AG08396 (cell line): ENCODE measurements at places on chromosomes 6 and 20.

DNA sequence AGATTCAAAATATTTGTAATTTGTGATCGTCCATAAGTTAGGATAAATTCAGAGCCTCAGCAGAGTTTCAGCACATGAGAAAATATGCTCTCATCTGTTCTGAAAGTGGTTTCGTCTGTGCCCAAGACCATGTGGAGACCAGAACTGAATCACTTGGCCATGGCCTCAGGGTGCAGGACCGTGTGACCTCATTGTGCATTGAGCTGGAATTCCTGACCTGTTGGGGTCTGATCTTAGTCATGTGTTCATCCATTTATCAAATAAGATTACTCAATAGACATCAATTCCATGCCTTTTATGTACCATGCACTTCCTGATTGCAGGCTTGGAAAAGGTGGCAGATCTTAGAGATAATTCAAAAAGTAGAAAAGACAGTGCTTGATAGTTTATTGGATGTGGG, 680.5 kb downstream of the QKI start:
- DNase-seq: no peak

GRCh38 chr20:23090147-23090546, 4.0 kb upstream of the CD93 start:
- DNase-seq: no peak

- no peak for DNase-seq
These were observed 277.7 kb upstream of the NT5E start for GRCh38 chr6:85172161-85172560.

GRCh38 chr6:55088902-55089301, 85.4 kb upstream of the HCRTR2 start:
- no peak for DNase-seq

DNA sequence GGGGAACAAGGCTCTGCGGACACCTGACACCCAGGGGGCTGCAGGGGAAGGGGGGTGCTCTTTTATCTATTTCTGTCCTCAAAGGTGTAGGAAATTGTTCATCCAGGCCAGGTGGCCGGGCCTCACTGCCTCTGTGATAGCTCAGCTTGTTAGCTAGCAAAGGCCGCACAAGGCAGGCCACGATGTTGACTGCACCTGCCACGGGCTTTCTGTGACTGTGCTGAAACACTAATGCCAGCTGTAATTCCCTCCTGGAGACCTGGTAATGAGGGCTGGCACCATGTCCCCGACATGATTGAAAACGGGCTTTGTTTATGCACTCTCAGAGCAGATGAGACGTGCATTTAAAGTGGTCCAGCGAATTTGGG, 61.4 kb upstream of the APCDD1L start:
- no peak for DNase-seq

DNA sequence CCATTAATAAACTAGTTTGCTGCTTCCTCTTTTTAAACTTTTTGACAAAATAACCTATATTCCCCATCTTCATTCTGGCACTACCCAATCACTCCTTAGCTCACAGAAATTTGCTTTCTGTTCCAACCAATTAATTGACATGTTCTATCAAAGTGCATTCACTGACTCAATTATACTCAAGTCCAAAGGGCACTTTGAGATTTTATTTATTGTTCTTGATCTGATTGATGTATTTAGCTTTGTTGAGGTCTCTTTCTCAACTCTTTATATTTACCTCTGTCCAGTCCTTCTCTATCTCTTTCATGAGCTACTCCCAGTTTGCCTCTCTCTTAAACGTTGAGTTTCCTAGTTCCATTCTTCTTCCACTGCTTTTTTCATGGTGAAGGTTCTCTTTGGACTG, 104.4 kb upstream of the TENT5A start:
- no peak for DNase-seq

DNA sequence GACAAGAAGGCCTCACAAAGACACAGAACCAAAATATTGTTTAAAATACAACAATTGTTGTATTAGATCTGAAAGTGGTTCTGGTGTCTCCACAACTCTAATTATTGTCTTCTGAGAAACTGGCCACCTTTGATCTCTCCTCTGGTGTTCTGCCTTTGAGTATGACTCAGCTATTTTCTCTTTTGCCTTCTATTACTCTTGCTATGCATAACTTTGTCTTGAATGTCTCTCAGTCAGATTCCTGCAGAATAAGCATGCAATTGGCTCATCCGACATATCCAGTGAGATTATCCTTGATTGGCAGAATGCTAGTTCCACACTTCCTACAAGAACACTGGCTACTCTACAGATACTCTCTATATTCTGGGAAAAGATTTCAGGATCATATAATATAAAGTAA, 14.3 kb upstream of the EPM2A start:
- DNase-seq: peak; percentile 50

- DNase-seq: peak; percentile 34
These were observed 120.2 kb downstream of the MBOAT1 start for GRCh38 chr6:20092071-20092566.

DNA sequence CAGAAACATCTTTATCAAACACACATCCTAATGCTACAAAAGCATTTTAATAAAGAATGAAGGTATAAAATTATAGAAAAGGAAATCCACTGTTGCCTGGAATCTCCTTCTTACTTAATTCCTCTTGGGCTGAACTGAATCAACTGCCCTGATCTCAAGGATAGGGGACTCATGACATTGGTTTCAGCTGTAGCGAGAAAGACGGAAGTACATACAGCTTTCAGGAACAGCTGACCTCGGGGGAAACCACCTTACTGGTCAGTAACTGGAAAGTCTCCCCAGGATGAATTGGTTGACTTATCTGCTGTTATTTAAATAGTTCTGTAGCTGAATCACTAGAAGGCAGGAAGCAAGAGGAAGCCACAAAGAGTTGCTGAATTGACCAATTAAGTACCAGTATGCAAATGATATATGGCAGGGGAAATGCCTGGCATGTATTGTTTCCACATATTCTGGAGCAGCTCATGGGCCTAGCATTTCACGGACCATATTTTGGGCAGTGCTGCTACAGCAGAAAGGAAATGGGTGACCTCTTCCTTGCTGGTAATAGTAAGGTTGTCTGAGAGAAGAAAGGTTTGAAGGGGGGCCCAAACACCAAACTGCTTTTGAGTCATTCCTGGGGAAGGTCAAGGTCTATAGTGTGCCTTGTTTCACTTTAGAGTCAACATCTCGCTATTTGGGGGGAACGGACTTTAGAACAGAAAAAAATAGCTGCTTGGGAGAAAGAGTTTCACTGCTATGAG, 43.7 kb upstream of the MAP7 start:
- DNase-seq: peak; percentile 77

DNA sequence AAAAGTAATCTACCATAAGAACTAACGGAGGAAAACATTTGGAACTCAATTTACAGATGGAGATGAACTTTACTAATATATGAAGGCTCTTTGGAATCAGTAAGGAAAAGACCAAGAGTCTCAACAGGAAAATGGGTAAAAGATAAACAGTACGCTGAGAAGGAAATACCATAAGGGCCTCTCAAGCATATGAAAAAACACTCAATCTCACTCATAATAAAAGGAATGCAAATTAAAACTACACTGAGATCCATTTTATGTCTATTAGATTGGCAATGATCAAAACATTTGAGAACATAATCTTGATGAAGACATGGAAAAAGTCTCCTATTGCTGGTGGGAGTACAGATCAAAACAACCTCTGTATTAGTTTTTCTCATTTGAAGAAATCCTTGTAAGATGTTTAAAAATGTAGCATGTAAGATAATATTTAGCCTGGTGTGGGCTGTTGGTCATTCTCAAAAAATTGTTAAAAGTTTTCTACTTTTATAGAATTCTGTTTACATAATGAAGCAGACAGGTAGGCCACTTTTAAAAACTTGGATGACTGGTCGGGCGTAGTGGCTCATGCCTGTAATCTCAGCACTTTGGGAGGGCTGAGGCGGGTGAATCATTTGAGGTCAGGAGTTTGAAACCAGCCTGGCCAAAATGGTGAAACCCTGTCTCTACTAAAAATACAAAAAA, 14.5 kb downstream of the REV3L start:
- no peak for DNase-seq

DNA sequence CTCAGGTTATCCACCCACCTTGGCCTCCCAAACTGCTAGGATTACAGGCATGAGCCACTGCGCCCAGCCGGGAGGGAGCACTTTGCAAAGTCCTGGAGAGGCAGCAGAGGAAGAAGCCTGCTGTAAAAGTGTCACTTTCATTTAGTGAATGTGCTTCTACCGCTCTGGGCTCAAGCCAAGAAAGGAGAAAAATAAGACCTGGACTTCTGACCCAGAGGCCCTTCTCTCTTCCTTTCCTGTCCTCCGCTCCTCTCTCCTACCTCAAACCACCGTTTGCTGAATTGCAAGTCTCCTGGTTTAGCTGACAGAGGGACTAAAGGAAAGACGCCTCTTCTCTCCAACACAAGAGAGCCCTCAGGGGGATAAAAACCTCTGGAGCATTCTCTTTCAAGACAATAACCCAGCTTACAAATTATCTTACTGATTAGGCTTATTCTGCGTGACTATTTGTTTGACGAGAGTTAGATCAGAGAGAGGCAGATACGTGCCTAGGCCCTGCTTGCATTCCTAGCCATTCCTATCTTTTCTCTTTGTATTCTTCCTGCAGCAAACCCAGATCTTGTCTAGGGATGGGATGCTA, 84.2 kb upstream of the SLC22A23 start:
- DNase-seq: no peak

- DNase-seq: no peak
These were observed 21.5 kb downstream of the FOXC1 start for GRCh38 chr6:1631251-1631650.

DNA sequence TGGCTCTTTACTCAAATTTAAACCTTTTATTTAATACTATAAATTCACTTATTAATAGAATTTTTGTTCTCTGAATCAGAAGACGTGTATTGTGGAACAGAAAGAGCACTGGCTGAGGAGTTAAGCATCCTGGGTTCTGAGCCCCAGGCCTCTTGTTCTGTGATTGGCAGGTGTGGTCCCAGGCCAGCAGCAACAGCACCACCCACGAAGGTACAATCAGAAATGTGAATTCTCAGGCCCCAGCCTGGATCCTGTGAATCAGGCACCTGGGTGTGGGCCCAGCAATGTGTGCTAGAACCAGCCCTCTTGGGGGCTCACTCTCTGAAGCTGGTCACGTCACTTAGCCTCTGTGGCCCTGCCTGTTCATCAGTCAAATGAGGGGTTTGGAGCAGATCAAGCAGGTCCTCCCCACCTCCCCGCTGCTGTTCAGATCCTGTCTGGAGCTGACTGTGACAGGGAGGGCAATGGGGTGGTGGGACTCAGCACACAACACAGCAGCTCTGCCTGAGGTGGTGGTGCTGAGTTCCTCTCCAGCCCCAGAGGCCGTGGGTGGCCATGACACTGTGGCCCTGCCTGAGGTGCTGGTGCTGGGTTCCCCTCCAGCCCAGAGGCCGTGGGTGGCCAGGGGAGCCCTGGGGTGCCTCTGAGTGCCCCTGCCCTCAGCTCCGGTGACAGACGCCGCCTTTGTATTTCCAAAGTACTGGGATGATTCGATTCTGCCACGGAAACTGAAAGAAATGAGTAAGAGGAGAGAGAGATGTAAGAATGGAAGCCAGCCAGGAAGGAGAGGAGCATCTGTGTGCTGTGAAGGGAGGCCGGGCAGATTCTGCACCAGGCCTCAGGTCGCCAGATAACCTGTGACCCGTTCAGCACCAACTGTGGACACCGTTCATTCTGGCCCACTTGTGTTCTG, 41.6 kb upstream of the FRMD1 start:
- DNase-seq: no peak

DNA sequence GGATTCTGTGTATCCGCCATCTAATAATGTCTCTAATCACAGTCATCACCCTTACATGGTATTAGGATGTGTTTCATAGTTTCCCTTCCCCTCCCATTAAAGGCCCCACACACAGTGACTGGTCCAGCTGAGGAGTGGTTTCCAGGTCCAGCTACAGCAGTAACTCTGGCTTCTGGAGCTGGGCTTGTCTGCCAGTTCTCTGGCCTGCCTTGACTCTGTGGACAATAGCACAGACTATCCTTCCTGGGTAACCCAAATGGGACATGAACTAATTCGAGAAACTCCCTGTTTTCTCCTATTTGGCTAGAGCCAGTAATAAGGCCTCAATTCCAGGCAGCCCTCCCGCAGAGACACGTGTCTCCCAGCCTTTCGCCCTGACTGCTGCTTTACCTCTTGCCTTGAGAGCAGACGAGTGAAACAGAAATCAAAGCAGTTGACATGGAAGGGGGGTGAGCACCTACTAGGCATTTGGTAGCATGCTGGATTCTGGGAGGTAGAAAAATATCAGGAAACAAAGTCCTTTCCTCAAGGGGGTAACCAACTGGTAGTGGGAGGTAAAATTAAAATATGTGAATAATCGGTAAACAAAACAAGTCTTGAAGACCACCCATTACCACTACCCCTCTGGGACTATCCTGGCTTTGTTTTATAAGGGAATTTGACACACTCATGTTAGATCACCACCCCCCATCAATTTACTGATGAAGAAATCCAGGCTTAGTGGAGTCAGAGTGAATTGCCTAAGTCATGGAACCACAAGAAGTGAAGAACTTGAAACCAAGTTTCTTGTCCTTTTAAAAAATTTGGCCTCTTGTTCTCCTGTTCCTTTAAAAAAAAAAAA, 1.2 kb downstream of the TRAF3IP2 start:
- DNase-seq: peak; percentile 31

GRCh38 chr6:111858347-111858746, 14.9 kb downstream of the FYN start:
- no peak for DNase-seq

DNA sequence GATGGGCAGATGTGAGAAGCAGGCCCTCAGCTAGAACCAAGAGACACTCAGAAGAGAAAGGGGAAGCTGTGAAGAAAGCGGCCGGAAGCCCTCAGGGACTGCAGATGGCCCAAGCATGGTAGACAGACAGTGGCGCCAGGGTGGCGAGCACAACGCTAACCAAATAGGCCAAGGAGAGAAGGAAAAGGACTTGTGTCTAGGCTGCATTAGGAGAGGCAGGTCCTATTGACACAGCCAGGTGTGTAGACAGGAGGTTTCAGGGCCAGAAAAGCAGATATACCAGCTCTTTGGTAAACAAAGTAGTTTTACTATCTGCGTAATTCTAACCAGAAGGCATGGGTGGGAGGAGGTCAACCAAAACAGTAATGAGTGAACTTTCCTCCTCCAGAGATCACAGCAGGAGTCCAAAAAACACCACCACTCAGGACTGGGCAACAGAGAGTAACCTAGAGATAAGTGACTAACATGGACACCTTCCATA, 15.8 kb upstream of the MAP7 start:
- DNase-seq: no peak

DNA sequence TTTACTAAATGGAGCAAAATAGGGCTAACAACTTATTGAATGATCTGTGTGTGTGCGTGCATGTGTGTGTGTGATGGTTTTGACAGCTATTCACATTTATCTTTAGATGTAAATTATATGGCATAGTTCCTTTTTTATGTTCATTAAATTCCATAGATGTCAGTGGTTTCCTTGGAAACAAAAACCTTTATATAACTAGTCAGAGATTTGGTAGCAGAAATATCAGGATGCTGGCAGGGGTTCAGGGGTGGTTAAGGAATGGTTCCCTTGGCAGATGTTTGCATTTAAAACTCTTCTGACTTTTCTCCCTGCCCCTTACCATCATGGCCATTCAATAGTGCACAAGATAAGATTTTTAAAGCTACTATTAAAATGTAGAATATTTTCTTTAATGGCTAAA, 256.6 kb downstream of the PLCB1 start:
- no peak for DNase-seq
